ENCODE measurements at places on chromosomes 3 and 15.

DNA sequence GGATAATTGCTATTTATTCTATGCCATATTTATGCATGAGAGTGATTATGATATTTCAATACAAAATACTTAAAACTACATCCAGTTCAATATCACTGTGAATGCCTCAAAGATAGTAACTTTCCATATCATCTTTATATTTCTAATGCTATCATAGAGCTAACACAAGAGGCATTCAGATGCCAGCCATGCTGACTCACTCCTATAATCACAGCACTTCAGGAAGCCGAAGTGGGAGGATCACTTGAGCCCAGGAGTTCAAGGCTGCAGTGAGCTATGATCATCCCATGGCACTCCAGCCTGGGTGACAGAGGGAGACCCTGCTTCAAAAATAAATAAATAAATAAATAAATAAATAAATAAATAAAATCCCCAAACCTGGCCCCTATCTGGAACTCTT is 498.7 kb downstream of the EPHA3 start:
- no peak for DNase-seq

DNA sequence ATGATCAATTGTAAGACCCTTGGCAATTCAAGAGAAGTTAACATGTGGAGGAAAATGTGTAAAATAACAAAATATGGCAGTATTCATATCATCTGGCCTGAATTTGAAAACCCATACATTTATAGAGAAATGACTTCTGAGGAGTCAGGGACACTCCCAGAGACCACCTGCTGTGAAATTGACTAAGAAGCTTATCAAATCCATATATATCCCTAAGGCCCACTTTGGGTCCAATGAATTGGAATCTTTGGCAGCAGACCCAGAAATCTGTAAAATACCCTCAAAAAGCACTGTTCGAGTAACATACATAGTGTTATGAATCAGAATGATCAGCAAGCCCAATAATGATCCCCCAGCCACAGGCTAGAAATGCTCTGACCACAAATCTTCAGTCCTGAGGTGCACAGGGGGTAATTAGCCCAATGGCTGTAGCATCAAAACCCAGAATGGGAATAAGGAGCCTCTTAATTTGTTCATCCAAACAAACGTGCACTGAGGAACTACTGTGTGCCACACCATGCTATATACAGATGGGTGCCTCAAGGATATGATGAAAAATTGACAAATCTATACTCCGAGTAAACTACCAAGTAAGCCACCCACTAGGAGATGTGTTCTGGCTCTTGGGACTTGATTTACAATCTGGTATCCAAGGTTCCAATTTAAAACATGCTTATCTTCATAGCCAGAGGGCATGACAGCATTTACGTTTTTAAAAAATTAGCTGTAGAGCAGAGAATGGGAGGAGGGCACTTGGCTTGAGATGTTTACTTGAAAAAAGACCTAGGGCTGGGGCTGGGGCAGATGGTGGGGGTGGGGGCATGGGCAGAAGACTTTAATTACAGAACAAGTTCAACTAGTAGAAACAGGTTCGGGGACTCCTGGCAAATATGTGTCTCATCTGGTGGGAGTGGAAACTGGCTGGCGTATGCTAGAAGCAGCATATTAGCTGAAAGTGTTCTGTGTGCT is 9.1 kb upstream of the ARHGEF3 start:
- DNase-seq, result no peak

- no peak for DNase-seq
Measured at GRCh38 chr3:60215946-60216345, 1035.3 kb downstream of the FHIT start.

- no peak for DNase-seq
Measured at GRCh38 chr15:40439461-40439959, 1.2 kb upstream of the BAHD1 start.

- no peak for DNase-seq
Measured at GRCh38 chr3:27614592-27614991, 107.5 kb downstream of the EOMES start.

- no peak for DNase-seq
Measured at GRCh38 chr15:74428970-74429780, 4.6 kb downstream of the SEMA7A start.

- no peak for DNase-seq
Measured at GRCh38 chr3:27428446-27428845, 55.7 kb downstream of the SLC4A7 start.

GRCh38 chr15:83170474-83171165 is 37.0 kb downstream of the HDGFL3 start:
- DNase-seq, result no peak

DNA sequence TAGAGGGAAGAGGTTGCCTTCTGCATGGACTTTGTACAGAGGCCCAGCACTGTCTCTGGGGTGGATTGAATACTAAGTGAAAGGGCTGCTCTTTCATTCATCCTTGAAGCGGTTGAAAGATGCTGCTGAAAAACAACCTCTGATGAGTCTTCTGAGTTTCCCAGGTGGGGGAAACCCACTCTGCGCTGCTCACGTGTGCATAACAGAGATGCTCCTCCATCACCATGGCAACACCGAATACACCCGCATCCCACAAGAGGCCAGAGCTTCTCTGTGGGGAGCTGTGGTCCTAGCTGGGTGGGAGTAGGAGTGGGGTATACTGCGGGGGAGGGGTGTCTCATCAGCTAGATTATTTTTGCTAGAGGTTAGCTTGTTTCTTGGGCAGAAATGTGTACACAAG is 6.1 kb upstream of the SYN2 start:
- DNase-seq, result no peak

- no peak for DNase-seq
Measured at GRCh38 chr3:12557473-12558100, 700 bp downstream of the MKRN2 start.

DNA sequence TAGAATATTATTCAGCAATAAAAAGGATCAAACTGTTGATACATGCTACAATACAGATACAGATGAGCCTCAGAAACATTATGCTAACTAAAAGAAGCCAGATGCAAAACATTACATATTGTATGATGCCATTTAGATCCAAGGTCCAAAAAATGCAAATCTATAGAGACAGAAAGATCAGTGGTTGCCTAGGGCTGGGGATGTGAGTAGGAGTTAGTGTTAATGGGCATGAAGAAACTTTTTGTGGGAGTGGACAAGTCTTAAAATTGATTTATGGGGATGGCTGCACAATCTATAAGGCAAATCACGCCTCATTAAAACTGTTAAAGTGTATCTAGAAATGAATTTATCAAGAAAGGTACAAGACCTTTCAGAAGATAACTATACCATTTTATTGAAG is 45.0 kb downstream of the EHHADH start:
- DNase-seq, result no peak

DNA sequence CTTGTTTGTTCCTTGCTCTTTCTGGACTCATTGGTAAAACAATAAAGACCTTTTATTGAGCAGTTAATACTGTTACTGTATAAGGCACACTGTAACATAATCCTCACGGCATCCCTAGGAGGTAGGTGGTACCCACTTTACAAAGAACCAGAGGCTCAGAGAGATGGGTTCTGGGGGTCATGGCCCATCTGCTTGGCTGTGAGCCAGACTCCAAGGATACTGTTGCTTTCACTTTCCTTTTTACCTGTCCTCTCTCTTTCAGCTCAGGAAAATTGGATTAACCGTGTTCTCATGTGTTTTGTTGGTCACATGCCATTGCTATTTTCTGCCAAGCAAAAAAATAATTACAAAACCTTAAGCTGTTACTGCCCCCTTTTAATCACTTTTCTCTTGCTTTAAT is 34.8 kb upstream of the FILIP1L start:
- DNase-seq, result no peak

- DNase-seq, result no peak
Measured at GRCh38 chr15:45534821-45535220, 12.3 kb upstream of the SLC30A4 start.

DNA sequence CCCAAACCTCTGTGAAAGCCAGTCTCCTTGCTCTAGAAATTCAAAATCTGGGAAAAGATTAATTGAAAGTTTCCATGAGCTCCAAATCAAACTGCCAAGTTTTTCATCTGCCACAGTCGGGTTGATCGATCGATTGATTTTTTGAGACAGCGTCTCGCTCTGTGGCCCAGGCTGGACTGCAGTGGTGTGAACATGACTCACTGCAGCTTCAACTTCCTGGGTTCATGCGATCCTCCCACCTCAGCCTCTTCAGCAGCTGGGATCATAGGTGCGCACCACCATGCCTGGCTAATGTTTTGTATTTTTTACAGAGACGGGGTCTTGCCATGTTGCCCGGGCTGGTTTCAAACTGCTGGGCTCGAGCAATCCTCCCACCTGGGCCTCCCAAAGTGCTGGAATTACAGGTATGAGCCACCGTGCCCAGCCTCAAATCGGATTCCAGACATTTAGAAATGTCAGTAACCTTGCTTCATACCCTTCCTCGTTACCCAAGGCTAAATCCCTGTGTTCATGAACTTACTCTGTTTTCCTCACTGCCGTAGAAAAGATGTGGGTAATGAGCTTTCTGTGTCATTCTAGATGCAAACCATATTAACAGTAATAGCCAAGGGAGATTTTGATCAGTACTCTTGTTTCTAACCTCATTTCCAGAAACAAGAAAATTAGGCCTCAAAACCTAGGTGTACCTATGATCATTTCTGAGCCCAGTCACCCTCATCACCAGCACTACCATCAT is 105.9 kb upstream of the AKAP13 start:
- no peak for DNase-seq

DNA sequence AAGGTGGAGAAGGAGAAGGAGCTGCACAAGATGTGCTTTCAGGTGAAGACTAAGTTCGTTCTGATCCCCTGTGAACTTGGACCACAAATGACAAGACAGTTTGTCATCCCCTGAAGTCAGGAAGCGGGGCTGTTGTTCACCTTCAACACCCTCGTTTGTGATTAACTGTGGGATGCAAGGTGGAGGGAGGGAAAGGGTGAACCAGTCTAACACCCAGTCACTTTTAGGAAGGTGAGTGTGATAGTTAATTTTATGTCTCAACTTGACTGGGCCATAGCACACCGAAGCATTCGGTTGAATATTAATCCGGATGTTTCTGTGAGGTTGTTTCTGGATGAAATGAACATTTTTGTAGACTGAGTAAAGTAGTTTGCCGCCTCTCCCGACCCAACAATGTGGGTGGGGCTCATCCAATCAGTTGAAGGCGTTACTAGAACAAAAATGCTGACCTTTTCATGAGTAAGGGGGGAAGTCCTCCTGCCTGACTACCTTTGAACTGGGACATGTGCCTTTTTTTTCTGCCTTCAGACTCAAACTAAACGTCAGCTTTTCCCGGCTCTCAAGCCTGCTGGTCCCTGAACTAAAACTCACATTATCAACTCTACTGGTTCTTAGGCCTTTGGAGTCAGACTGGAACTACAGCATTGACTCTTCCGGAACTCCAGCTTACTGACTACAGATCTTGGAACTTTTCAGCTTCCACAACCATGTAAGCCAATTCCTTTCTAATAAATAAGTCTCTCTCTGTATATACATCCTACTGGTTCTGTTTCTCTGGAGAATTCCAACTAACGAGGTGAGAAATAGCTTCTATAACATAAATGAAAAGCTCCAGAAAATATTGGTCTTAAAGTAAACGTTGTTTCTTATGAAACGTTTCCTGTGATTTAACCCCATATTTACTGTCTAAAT is 264.0 kb upstream of the SLITRK3 start:
- DNase-seq, result no peak

- DNase-seq, result no peak
Measured at GRCh38 chr15:56124391-56124790, 119.3 kb downstream of the RFX7 start.

All from omental fat pad (tissue), 4 donors.